ENCODE measurements at places on chromosomes 4 and X. TPM values are rescaled to one million over a fixed set of nuclear protein-coding genes. Genes with fewer than 3 reads are reported as not detected.

GRCh38 chr4:153733751-153734448 is 25.9 kb downstream of the RNF175 start:
- DNase-seq = no peak

Gene GASK1B
- 147 TPM for total RNA-seq

Gene RENBP
- 21.4 TPM for total RNA-seq

DNA sequence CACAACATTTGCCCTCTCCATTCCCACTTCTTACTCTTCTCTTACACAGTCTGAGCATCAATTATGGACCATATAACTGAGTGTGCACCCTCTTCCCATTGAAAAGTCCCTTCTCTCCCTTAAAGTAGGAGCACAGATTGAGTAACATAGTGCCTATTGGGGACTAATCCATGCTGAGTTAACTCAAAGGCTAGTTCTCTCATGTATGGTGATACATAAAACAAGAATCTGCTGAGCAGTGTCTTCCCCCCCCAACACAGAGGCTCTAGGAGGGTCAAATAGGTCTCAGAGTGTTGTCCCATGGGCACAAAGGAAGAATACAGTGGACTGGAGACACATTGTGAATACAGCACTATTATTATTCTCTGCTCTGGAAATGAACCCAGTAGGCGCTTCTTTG is 274.6 kb upstream of the BOD1L1 start:
- no peak for DNase-seq

DNA sequence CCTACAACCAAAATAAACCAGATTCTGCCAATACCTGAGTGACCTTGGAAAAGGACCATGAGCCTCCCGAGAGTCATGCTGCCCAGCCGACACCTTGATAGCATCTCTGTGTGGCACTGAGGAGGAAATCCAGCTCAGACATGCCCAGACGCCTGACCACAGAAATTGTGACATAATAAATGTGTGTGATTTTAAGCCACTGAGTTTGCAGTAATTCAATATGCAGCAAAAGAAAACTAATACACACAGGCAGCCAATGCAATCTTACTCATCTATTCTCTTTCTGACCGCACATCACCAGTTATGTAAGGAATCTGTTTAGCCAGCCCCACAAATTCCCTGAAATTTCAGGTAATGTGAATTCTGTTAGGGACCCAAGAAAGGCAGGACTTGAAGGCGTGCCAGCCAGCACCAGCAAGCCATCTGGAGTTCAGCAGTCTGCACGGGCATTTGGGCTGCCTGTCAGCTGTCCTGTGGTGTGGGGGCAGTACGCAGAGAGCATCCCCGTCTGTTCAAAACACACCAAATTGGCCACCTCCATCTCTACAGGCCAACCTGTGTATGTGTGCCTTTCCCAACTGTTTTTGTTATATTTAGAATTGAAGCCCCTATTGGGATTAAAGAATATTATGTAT is 176.4 kb downstream of the NLGN4X start:
- DNase-seq = no peak

DNA sequence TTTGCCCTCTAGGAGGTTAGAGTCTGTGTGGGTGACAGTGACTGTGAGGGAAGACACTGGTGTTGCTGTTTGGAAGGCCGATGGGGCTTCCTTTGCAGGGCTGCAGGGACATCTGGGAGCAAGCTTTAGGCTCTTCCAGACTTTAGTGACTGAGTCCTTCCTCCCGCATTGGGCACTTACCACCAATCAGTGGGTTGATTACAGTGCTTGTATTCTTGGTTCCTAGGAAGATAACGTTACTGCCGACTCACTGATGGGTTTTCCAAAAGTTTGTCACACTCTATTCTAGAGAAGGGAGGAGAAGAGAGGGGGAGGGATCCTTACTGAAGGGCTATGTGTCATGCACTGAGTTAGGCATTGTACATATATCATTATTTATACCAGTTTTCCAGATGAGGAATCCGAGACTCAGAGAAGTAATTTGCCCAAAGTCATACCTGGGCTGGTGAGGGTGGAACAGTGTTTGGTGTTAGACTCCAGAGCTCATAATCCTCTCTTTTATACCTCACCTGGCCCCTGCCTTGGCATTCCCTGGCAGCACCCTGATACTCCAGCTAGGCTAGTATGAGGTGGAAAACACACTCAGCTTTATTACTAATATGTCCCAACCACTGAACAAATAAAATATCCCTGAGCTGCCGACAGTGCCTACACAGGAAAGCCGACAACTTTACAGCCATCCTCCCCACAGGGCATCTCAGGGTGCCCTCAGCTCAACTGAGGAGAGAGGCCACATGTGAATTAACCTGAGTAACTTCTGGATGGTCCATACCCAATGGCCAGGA is 3.8 kb downstream of the CHST7 start:
- DNase-seq = no peak

Gene CFAP47
- total RNA-seq = not detected

Gene IL2RG
- 4.9 TPM for total RNA-seq

GRCh38 chrX:372856-373640 is 13.7 kb downstream of the PPP2R3B start:
- no peak for DNase-seq

Gene SORBS2
- 443 TPM for total RNA-seq

Gene S100G
- not detected for total RNA-seq

Gene SPINK2
- not detected for total RNA-seq

GRCh38 chrX:54808109-54808604 is 612 bp downstream of the MAGED2 start:
- no peak for DNase-seq

GRCh38 chr4:11518754-11519153 is 90.1 kb upstream of the HS3ST1 start:
- no peak for DNase-seq

DNA sequence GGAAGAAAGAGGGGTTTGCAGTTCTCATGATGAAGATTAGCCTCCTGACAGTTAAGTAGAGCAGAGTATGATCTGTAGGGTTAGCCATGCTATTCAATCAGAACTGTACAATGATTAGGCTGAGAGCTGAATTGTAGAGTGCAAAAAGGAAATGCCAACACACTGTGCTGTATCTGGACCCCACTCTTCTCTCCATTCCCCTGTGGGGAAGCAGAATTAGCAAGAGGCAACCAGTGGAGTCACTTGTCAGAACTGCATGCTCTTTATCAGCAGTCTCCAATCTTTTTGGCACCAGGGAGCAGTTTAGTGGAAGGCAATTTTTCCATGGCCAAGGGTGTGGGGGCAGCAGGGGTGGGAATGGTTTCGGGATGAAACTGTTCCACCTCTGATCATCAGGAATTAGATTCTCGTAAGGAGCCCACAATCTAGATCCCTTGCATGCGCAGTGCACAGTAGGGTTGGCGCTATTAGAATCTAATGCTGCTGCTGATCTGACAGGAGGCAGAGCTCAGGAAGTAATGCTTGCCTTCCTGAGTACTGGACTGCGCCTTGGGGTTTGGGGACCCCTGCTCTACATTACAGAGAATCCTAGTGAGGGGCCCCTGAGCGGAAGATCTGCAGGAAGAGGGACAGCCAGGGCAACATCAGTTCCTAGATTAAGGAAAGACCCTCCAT is 19.4 kb downstream of the TBC1D9 start:
- no peak for DNase-seq

DNA sequence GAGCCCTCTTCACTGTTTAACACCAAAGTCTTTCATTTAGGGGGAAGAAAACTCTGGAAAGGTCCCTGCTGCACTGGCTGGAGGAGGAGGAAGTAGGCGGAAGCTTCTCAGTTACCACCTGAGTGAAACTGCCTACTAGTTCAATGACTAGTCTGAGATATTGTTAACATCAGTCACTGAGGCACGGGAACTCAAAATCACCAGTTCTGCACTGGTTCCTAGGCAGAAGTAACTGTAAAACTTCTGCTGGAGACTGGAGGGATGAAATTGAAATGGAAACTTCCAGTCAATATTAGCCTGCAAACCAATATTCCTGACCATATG is 178.3 kb downstream of the SNCA start:
- DNase-seq = no peak

- no peak for DNase-seq
These were observed 75.1 kb downstream of the MXRA5 start for GRCh38 chrX:3271183-3271833.

DNA sequence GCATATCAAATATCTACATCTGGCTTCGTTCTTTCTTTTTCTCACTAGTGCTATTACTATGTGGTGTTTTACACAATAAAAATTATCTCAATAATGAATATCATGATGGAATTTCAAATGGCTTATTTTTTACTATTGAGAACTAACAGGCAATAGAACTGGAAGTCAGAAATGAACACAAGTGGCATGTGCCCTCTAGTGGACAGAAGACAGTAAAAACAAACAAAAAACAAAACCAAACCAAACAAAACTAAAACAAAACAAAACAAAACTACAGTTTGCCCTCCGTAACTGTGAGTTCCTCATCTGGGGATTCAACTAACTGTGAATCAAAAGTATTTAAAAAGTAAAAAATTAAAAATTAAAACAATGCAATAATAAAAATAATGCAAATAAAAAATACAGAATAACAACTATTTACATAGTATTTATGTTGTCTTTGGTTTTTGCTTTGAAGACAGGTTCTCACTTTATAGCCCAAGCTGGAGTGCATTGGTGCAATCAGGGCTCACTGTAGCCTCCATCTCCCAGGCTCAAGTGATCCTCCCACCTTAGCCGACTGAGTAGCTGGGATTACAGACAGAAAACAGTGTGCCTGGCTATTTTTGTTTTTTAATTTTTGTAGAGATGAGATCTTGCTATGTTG is 195.6 kb upstream of the TACR3 start:
- DNase-seq = no peak

DNA sequence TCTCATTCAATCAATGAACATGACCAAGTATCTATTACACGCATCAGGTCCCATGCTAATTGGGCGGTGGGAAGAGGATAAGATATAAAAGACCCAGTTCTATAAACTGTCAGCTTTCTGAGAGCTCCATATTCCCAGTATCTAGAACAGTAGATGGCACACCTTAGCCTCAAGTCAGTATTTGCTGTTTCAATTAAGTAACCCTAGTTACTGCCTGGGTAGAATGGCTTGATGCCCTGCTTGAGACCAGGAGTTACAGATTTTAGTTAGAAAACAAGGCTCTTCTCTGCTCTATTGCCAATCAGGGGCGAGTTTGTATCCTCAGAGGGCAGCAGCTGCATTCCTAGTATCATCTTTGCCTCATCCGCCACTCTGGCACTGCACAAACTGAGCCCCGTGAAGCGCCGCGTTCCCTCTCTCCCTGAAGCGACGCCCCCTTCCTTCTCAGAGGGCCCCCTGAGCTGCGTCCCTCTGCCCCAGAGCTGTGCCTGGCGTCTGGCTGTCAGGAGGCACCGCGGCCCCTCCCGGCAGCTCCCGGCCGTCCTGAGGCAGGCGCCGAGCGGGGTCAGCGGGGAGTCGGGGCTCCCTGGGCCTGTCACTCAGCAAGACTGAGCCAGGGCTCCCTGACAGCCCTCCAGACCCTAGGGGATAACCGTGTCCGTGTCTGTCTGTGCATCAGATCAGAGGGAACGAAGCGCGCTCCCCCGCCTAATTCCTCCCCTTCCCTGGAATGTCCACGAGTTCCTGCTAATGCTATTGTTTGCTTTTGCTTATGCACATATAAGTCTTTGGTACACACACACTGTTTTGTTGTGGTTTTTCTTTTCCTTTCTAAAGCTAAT is 212.4 kb upstream of the TTC29 start:
- DNase-seq = no peak

- no peak for DNase-seq
These were observed 104.8 kb upstream of the PDE5A start for GRCh38 chr4:119733431-119733830.

DNA sequence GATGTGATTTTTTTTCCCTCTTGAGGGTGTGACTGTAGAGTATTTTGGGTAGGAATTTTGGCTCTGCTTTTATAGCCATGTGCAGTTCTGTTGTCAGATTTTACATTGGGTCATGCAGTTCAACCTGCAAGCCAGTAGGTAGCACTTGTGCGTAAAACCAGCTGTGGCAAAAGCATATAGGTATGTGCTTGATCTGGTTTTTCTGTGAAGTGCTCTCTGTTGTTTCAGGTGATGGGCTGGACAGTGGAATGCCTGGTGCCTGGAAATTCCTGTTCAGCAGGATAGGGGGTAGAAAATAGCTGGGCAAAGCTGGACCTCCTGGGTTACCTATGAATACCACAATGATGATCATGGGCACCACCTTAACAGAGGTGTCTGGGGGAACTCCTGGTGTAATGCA is 584.2 kb upstream of the PCDH10 start:
- DNase-seq = no peak

- DNase-seq = no peak
These were observed 212.2 kb downstream of the PPP1R2C start for GRCh38 chrX:42565739-42566138.

DNA sequence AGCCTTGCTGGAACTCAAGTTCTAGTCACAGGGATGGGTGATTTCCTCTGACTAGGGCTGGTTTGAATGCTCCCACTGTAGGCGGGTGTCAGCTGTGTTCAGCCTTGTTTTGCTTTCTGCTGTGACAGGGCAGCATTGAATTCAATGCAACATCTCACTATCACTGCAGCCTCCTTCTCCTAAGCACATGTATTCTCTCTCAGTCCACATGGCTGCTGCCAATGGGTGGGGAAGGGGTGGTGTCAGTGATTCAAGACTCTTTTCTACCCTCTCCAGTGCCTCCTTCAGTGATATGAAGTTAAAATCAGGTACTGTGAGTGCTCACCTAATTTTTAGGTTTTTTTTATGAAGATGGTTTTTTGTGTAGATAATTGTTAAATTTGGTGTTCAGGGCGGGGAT is 46.3 kb downstream of the COL4A5 start:
- no peak for DNase-seq
